Stimulated activated CD8-positive, alpha-beta memory T cell treated with anti-CD3 and anti-CD28 coated beads, Interleukin-4, amount 100 ng/mL, for 1 hour (primary cell): ENCODE measurements at places on chromosomes 3 and 15.
A peak's percentile ranks its signal among the peaks of the same experiment; 100 is the strongest.

DNA sequence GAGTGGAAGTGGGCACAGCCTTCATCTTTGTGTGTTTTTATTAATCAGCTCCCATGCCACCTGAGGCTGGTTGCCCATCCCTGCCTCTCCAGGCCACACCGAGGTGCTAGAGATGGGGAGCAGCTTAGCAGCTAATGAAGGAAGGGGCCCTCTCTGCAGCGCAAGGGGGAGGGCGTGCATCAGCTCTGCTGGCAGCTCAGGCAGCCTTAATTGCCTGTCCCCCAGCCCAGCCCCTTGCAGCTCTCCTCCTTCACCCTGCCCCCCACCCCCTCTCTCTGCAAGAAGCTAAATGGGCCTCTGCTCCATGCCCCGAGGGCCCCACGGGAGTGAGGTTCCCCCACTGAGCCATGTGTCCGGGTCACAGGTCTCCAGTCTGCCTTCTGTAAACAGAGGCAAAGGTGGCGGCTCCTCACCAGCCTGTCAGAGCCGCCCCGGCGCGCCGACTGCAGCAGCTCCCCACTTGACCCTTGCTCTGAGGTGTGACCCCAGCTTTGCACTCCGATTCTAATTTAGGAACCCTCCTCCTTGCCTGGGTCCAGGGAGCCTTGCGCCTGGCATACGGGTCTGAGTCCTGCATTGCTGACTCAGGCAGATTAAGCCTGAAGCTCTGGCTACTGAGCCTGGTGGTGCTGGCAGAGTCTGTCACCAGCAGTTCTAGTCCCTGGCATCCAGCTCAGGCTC lies 27.9 kb upstream of the NTRK3 start:
- DNase-seq, result no peak

GRCh38 chr3:188700501-188700900 lies 471.3 kb upstream of the TPRG1 start:
- no peak for DNase-seq

- DNase-seq, result no peak
These were observed 914.7 kb downstream of the PLOD2 start for GRCh38 chr3:145246291-145246690.

- peak; percentile 8 for DNase-seq
These were observed 5.3 kb downstream of the TUBGCP4 start for GRCh38 chr15:43376017-43376705.

DNA sequence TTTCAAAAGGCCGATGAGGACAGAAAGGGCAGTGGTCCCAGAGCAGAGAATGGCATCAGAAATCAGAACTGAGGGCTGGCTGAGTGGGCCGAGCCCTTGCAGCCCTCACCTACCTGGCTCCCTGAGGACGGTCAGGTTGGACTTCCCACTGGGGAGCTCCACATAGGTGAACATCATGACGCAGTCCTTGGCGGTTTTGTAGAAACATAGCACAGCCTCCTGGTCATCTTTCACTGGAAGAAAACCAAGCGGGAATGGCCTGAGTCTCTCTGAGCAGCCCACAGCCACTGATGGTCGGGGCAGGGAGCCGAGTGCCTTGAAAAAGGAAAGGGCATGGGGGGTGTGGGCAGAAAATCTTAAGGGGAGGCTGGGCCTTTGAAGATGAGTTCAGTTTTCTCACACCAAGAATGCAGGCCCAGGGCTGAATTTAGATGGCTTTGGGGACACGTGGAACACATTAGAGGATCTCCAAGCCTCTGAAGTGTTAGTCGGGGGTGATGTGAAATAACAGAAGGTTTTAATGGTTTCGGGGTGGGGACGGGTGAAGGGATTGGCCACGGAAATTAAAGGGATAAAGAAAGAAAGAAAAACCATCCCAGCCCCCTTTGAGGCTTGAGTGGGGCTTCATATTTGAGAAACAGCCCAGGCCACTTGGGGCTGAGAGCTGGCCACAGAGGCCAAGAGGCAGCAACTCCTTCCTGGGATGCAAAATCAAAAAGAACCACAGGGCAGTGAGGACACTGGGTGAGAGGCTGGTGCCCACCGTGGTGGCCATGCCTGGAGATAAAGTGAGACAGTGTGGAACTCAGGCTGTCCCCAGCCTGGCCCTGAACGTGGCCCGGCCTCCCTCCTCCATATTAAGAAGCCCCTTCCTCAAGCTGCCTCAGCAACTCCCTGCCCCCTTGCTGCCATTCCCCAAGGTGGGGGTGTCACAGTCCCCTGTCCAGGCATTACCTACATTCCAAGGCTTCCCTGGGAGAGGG lies 36.2 kb downstream of the UMPS start:
- no peak for DNase-seq

DNA sequence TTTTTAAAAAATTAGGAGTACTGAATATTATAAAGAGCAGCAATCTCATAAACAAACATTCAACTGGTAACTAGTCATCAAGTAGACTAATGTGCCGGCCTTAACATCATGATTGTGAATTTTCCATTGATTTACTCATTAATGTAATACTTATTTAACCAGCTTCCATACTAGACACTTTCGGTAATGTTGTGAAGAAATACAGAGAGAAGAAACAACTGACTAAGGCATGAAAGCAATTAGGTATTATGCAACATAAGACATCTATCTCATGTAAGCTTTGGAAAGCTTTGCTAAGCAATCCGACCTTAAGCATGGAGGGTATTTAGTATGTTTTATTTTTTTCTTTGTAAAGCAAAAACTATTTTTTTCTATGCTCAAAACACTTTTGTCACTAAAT lies 108.0 kb downstream of the IL1RAP start:
- DNase-seq, result no peak
